ENCODE measurements at places on chromosomes 6 and 20.
A peak's percentile ranks its signal among the peaks of the same experiment; 100 is the strongest.

- DNase-seq: no peak
Measured at GRCh38 chr20:507006-507758, 36.4 kb downstream of the CSNK2A1 start.

DNA sequence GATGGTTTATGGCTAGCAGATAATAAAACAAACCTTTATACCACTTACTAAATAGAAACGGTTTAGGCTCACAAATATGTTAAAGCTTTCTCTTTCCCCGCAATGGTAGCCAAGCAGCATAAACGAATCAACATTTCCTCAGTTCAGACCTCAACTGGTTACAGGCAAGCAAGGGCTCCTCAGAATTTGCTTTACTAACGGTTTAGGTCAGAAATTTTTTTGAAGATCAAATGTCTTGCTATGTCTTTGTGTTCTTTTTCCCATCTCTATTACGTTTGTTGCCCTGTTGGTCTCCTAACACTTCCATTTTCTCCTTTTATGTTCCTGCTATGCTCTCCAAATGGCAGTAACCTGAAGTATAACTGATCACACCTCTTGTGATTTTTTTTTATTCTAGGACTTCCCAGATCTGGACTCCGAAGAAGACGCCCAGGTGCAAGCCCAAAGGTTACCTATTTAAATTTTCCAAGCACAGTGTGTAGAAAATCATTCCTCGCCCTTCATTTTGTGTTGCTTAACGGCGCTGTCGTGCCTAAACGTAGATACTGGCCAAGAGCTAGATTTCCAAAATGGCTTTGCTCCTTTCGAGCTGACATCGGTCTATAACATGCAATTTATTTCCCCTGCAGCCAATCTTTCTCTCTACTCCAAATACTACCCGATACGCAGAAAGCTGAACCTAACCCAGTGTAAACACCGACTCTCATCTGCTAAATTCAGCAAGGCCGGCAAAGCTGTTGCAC lies 717 bp upstream of the ASF1A start:
- peak; percentile 72 for DNase-seq

DNA sequence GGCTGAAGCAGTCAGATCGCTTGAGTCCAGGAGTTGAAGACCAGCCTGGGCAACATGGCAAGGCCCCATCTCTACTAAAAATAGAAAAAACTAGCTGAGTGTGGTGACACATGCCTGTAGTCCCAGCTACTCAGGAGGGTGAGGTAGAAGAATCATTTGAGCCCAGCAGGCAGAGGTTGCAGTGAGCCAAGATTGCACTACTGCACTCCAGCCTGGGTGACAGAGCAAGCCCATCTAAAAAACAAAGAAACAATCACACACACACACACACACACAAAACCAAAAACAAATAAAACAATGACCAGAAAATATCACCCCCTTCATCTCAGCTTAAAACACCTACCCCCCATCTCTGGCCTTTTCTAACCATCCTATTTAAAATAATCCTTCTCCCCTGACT lies 68.0 kb downstream of the BTBD9 start:
- no peak for DNase-seq

- DNase-seq: no peak
Measured at GRCh38 chr20:59374261-59374660, 73.8 kb downstream of the EDN3 start.

DNA sequence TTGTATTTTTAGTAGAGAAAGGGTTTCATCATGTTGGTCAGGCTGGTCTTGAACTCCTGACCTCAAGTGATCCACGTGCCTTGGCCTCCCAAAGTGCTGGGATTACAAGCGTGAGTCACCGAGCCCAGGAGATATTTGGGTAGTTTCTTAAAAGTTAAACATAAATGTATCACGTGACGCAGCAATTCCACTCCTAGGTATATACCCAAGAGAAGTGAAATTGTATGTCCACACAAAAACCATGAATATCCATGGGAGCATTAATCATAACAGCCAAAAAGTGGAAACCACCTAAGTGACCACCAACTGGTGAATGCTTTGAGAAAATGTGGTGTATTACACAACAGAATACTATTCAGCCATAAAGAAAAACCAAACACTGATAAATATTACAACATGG lies 164.8 kb downstream of the MRPL14 start:
- no peak for DNase-seq

- no peak for DNase-seq
Measured at GRCh38 chr20:2295886-2296515, at the start of gene TGM3. Gene TGM3 (plus strand): TSS chr20:2296001. CDS start chr20:2296064, 63 bp downstream.

DNA sequence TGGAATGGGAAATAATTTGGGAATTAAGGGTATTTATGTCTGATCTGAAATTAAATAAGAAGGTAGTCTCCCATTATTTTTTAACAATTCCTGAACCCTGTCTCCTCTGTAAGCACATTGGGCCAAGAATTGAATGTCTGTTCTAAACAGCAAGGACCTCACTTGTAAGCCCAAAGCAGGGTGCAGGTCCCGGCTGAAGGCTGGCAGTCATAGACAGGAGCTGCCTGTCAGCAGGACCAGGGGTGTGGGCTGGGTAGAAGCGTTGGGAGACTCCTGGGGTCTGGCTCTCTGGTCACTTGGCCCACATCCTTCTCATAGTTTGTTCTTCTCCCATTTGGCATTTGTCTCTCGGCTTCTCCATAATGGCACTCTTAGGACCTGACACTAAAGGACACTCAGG lies 75.6 kb downstream of the SNX9 start:
- no peak for DNase-seq

GRCh38 chr6:65706436-65706835 lies 590 bp downstream of the EYS start:
- no peak for DNase-seq

GRCh38 chr20:8639112-8639778 lies 429.6 kb upstream of the PLCB4 start:
- no peak for DNase-seq

GRCh38 chr6:164398647-164399046 lies 910.8 kb downstream of the C6orf118 start:
- DNase-seq: no peak

DNA sequence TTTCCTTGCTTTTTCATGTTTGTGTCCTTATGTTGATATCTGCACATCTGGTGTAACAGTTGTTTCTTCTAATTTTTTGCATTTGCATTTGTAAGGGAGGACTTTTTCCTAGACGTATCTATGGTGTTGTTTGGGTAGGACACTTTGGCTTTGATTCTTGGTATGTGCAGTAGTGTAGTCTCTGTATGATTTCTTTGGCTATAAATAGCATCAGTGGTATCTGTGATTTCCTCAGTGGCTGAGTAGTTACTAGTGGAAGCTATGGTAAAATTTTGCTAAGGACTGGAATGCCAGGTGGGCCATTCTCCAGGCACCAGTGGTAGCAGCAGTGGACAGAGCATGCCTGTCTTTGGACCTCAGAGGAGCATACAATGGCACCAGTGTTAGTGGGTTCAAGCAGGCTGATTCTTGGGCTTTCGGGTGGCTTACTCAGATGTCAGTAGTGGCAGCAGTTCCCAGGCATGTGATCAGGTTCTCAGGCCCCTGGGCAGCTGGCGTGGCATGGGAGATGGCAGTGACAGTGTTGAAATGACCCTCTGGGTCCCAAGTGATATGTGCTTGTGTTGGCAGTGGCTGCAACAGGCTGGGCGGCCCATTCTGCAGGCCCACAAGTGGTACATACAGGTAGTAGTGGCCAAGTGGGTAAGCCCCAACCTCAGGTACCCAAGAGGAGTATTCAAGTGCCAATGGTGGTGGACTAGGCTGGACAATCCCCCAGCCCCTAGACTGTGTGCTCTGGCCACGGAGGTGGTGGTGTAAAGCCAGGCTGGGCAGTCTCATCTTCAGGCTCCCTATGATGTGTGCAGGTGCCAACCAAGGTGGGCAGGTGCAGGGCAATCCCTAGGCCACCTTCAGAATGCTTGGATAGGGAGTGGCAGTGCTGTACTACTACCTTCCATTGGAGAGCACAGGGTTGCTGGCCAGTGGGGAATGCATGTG lies 54.5 kb downstream of the PLCG1 start:
- DNase-seq: no peak

DNA sequence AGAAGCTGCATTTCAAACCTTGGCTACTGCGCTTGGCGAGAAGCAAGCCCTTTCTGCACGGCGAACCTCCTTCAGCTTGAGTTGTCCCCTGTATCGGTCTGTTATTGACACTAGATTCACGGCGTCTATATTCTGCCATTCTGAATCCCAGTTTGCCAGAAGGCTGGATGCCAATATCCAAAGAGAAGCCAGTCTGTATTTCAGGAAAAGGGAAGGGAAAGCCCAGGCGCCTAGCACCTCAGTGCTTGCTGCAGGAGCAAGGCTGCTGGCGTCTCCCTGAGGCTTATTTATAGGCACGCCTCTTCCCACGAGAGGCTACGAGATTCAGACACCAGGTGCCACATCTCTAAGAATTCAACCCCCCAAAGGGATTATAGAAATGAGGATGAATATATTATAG lies 89.6 kb upstream of the CDH4 start:
- no peak for DNase-seq

GRCh38 chr6:149628875-149629510 lies 19.5 kb downstream of the KATNA1 start:
- DNase-seq: no peak

DNA sequence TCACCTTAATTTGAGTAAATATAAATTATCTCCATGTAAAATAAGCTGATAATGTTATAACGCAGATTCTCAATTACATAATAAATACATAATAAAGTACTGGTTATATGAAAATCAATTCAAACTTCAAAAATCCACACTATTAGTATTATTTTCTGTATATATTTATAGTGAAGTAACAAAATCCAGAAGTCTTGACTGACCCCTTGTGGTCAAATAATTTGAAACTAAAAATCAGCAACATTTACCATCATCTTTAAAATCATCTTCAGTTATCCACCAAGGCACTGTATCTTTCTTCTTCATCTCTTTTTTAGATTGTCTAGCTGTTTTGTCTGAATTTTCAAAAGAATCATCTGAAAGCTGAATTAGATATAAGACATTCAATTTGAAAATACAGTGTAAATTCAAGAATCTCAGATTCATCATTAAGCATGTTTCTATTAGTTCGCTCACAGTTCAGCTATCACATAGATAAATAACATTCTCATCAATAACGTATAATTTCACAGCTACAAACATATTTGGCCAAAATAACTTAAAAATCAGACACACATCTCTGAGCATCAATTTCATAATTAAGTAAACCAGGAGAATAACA lies 6.5 kb downstream of the CEP162 start:
- DNase-seq: peak; percentile 8

DNA sequence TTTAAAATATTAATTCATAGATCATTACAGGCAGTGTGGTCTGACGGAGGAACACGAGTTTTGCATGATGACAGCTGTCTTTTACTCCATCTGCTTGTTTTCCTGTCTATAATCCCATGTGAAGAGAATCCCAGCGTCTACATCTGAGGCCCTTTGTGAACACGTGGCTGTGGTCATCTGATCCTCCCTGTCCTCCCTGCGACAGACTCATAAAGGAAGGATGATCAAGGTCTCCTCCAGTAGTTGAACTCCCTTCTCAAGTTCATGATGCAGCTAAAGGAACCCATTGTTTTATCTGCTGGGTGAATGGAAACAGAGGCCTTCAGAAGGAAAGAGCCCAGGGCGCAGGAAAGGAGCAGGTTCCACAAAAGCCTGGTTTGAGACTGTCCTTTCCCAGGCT lies 435.8 kb upstream of the JARID2 start:
- no peak for DNase-seq

GRCh38 chr6:7343546-7344475 lies 30.8 kb upstream of the SSR1 start:
- DNase-seq: no peak

DNA sequence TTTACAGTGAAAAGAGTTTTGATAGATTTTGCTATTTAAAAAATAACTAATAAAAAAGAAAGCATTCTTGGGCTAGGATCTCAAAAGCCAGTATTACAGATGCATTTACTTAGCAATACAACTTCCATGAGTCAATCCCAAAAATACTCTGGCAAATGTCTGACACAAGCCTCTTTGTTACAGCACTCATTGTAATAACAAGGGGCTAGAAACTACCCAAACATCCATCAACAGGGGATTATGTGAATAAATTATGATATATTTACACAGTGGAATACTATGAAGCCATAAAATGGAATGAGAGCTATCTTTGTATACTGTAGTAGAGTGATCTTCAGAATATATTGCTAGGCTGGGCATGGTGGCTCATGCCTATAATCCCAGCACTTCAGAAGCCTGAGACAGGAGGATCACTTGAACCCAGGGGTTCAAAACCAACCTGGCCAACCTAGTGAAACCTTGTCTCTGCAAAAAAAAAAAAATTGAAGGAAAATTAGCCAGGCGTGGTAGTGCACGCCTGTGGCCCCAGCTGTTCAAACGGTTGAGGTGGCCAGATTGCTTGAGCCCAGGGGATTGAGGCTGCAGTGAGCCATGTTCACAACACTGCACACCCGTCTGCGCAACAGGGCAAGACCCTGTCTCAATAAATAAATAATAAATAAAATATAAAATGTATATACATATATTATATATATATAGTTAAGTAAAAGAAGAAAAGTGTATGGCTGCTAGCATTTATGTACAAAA lies 34.7 kb upstream of the TOP1 start:
- no peak for DNase-seq

DNA sequence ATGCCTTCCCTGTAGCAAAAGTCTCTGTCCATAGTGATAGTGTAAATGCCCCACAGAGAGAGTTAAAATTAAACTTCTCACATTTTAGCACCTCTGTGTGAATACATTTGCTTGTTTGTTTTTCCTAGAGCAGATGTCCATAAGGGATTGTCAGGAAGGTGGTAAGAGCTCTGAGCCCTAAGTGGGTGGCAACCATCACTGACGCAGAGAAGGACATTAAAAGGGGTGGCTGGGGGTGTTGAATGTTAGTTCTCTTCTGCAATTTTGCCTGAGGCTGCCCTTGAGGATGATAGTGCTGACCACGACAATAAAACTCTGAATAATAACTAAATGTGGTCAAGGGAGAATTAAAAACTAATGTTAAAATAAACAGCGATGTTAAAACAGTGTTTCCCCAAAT lies 174.3 kb upstream of the ID4 start:
- no peak for DNase-seq

GRCh38 chr6:109768485-109768884 lies 77.4 kb downstream of the FIG4 start:
- DNase-seq: no peak

DNA sequence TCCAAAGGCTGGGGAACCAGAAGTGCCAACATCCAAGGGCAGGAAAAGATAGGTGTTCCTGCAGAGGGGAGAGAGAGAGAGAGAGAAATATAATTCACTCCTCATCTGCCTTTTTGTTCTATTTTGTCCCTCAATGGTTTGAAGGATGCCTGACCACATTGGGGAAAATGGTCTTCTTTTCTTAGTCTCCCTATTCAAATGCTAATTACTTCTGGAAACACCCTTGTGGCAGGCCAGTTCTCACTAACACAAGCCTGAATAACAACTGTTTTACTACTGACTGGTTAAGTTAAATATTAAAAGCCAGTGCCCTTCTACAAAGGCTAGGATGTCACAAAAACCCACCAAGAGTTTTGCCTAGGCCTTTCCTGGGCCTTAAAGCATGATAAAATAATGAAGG lies 425.4 kb upstream of the HTR1E start:
- no peak for DNase-seq

DNA sequence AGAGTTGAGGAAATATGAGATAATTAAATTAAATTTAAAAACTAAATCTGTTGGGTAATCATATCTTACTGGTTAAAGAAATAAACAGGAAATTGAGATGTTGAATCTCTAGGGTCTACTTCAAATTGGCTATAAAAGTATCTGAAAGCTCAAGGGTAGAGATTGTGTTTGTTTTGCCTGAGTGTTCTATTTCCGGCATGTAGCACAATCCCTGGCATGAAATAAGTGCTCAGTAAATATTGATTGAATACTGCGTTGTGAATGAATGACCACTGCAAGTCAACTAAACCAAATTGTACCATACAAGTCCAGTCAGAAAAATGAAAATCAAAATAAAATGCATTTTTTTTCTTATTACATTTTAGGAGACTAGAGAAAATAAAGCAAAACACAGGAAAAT lies 709.8 kb downstream of the EPM2A start:
- DNase-seq: no peak

Data from CD4-positive, alpha-beta T cell treated with Interleukin-15 for 4 hours (primary cell).